ENCODE measurements at places on chromosomes 12 and 14. TPM values are rescaled to one million over a fixed set of nuclear protein-coding genes. Genes with fewer than 3 reads are reported as not detected.

The OR5AU1 gene
- not detected for polyA plus RNA-seq

The KRT73 gene
- polyA plus RNA-seq, result 0.73 TPM

The JAG2 gene
- polyA plus RNA-seq, result 0.60 TPM

The KHNYN gene
- polyA plus RNA-seq, result 36.1 TPM

The PLEKHA5 gene
- 13.8 TPM for polyA plus RNA-seq

The P3H3 gene
- 1.2 TPM for polyA plus RNA-seq

The AKAP3 gene
- 1.3 TPM for polyA plus RNA-seq

The WNT1 gene
- 0.10 TPM for polyA plus RNA-seq

The ACSM4 gene
- not detected for polyA plus RNA-seq

The STAB2 gene
- polyA plus RNA-seq, result 0.23 TPM

The COX14 gene
- polyA plus RNA-seq, result 187 TPM

The OTX2 gene
- polyA plus RNA-seq, result not detected

The NINJ2 gene
- polyA plus RNA-seq, result 12.3 TPM

The NANOG gene
- not detected for polyA plus RNA-seq

The MYO1H gene
- polyA plus RNA-seq, result 0.07 TPM

The RD3L gene
- not detected for polyA plus RNA-seq

The SMCO2 gene
- not detected for polyA plus RNA-seq

The DNAH10 gene
- polyA plus RNA-seq, result 0.29 TPM

The E2F7 gene
- not detected for polyA plus RNA-seq

The CMKLR1 gene
- polyA plus RNA-seq, result 6.5 TPM

The TESPA1 gene
- 0.23 TPM for polyA plus RNA-seq

The VPS29 gene
- 206 TPM for polyA plus RNA-seq

The CLEC6A gene
- not detected for polyA plus RNA-seq

The ERBB3 gene
- polyA plus RNA-seq, result 37.0 TPM

The NEUROD4 gene
- not detected for polyA plus RNA-seq

Data from sigmoid colon (tissue), 7 donors.